ENCODE measurements at places on chromosomes 1 and 21.
A peak's percentile ranks its signal among the peaks of the same experiment; 100 is the strongest.

DNA sequence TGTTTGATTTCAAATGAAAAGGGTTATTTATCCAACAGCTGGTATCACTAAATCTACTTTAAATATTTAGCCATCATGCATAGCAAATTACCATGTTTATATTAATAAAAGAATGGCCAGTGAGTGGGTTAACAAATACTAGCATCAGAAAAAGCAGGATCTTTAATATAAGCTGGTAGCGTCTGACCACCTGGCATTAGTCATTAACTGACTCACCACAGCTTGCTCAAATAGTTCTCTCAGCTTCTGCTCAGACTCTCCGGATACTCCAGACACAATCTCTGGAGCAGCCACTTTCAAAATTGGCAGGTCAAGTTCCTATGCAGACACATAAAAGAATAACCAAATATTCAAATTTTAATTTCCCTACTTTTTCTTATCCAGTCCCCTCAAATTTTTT is 29.6 kb downstream of the NVL start:
- DNase-seq, result no peak

DNA sequence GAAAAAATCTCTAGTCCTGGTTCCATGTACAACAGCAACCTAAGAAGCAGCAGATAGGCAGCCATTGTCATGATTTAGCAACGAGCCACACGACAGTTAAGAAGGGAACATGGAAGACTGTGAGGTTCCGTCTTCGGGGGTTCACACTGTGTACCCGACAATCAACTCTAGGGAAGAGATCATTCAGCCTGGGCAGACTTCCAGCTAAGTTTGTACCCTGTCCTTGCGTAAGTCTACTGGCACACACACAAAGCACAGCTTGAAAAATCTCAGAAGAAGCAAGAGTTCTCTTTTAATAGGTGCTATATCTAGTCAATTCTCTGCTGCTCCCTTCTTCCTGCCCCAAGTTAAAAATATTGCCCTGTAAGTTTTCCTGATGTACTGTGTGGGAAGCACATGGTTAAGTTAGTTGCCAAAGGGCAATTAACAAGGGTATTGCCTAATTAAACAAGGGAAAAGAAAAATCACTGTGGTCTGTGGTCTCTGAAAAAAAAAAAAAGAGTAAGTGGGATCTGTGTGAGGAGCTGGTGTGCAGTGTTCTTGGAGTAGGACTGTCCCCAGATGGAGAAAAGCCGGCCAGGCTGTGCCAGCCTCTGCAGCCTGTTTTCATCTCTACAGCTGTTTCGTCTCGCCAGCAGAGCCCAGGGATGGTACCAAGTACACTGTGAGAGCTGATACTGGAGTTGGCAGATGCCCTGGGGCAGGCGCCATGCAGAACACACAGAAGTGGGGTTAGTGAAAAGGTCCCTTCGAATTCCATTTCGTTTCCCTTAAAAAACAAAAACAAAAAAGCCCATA is 6.4 kb upstream of the MYBPHL start:
- DNase-seq, result peak; percentile 87

DNA sequence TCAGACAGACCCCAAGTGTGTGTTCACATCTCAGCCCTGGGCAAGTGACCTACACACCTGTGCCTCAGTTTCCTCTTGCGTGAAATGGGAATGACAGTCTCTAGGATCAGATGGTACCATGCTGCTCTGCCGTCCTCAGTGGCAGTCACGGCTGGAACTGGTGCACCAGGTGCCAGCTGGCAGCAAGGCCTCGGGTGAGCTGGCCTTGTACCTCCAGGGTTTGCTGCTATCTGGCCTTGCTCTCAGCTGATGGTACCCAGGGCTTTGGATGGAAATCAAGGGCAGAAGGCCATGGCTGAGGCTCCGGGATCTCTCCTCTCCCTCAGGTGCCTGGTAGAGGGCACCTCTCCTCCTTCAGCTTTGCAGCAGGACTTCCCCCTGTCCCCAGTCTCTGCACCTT is 21.3 kb downstream of the TMEM201 start:
- DNase-seq, result no peak

- no peak for DNase-seq
These were observed 2.9 kb downstream of the SELENBP1 start for GRCh38 chr1:151369621-151370048.

DNA sequence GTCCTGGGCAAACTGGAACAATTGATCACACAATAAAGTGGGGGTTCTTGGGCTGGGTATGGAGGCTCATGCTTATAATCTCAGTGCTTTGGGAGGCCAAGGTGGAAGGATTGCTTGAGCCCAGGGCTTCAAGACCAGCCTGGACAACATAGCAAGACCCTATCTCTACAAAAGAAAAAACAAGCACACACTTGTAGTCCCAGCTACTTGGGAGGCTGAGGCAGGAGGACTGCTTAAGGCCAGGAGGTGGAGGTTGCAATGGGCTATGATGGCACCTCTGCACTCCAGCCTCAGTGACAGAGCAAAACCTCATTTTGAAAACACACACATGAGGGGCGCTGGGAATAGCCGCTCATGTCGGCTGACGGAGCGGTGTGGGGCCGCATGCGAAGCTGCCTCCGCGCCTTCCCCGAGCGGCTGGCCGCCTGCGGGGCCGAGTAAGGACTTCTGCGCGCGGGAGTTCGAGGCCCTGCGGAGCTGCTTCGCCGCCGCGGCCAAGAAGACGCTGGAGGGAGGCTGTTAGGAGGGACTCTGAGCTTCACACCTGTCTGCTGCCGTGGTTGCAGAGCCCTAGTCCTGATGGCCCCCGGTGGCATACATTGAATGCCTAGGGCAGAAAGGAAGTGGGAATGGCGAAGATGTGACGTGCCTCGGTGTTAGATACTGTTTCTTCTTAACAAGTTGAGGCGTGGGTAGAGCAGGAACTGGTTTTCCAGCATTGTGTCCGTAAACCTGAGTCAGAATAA is 59.5 kb downstream of the ACBD3 start:
- DNase-seq, result no peak

- DNase-seq, result no peak
These were observed 373.0 kb upstream of the ADAMTS5 start for GRCh38 chr21:27339902-27340301.

GRCh38 chr1:180206581-180206980 is 23.5 kb upstream of the LHX4 start:
- DNase-seq, result no peak

GRCh38 chr1:54355931-54356679 is 50.1 kb downstream of the SSBP3 start:
- DNase-seq, result no peak

DNA sequence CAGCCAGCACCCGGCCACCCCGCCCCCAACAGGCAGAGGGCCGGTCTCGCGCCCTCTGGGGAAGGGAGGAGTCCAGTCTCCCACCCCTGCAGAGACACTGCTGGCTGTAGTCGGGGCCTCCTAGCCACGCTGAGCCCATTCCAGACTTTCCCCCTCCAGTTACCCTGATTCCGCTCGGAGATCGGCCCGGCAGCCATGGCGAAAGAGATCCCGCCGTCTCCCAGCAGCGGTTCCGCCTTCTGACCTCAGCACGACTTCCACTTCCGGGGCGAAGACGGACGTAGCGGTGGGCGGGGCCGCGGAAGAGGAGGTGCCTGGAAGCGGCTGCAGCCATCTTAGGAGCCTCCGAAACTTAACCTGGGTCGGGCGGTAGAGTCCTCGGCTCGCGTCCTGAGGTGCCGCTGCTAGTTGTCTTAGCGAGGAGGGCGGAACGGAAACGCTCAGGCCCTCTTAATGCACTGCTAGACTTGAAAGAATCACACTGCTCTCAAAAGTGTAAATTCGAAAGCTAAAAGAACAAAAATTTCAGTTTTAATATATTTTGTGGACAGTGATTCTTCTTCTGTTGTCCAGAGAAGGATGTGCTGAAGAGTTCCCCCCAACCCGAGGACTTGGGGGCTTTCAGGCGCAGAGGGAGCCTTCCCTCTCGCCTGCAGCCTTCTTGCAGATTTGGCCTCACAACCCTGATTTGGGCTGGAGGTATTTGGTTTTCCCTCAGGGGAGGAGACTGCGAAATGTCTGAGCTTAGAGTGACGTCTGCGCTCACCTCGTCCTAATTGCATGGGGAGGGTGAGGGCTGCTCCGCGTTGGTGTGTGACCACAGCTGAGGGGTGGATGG is at the start of gene SF3B4:
SF3B4 (minus strand) TSS at position 241 of the 838 bp plus-strand sequence; CDS start at position 197, 44 bp downstream.
- DNase-seq, result peak; percentile 96

GRCh38 chr21:25560271-25560685 is 47.0 kb downstream of the MRPL39 start:
- no peak for DNase-seq

GRCh38 chr1:109047339-109047738 is 5.4 kb upstream of the WDR47 start:
- DNase-seq, result no peak

GRCh38 chr21:33396436-33396835 is 6.8 kb upstream of the IFNGR2 start:
- DNase-seq, result no peak

DNA sequence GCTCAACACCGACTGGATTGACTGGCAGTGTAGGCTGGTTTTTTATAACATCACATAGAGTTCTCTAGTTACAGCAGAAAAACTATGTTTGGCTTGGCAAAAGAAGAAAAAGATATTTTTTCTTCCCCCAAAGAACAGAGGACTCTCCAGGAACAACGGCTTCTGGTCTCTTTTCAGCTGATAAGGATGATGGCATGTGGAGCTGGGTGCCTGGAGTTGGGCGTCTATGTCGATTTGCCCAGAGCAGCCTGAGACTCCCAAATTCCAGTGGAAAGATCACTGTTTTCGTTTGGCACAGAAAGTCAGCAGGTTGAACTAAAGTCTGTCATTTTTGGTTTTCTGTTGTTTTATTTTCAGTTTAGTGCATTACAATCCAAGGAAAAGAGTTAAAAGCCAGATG is 91.1 kb downstream of the SMYD2 start:
- peak; percentile 83 for DNase-seq

GRCh38 chr1:203189951-203190352 is 3.4 kb upstream of the CHI3L1 start:
- DNase-seq, result peak; percentile 94

GRCh38 chr1:8742022-8742924 is 75.2 kb downstream of the RERE start:
- DNase-seq, result no peak

- DNase-seq, result no peak
These were observed 64.5 kb upstream of the PLPPR5 start for GRCh38 chr1:99069146-99069545.

Data from posterior cingulate gyrus (tissue), 11 donors.